ENCODE measurements at places on chromosomes 4 and X. TPM values are rescaled to one million over a fixed set of nuclear protein-coding genes. Genes with fewer than 3 reads are reported as not detected.

DNA sequence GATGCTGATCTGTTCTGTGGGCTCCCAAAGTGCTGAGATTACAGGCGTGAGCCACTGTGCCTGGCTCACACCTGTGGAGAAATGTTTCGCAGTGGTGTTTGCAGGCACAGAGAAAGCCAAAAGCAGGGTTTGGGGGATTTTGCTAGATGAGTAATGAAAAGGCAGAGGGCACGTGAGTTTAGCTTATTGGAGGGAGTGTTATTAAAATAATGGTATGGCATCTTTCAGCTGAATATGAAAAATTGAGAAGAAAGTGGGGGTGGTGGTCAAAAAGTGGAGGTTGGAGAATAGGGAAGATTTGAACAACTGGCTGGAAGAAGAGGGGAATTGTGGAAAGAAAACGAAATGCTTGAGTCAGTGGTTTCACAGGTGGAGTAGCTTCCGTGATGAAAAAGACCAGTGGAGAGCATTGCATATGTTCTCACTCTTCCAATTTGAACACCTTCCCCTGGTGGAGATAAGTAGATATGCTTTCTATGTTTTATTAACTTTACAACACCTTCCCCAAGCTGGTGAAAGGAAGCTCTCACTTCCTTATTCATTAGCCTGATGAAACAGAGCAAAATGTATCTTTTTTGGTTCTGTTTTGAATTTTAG lies 1.1 kb upstream of the CHST7 start:
- no peak for DNase-seq

- DNase-seq: peak; percentile 31
These were observed at the start of gene ARMCX2 for GRCh38 chrX:101659601-101660063. Gene ARMCX2, minus strand, starts transcription at chrX:101659850. Its CDS starts 2,262 bp downstream, at chrX:101657588.

- DNase-seq: no peak
These were observed 86.6 kb downstream of the DNAAF6 start for GRCh38 chrX:107293056-107293455.

The RASSF6 gene
- not detected for total RNA-seq

The STPG2 gene
- total RNA-seq: 1.5 TPM

DNA sequence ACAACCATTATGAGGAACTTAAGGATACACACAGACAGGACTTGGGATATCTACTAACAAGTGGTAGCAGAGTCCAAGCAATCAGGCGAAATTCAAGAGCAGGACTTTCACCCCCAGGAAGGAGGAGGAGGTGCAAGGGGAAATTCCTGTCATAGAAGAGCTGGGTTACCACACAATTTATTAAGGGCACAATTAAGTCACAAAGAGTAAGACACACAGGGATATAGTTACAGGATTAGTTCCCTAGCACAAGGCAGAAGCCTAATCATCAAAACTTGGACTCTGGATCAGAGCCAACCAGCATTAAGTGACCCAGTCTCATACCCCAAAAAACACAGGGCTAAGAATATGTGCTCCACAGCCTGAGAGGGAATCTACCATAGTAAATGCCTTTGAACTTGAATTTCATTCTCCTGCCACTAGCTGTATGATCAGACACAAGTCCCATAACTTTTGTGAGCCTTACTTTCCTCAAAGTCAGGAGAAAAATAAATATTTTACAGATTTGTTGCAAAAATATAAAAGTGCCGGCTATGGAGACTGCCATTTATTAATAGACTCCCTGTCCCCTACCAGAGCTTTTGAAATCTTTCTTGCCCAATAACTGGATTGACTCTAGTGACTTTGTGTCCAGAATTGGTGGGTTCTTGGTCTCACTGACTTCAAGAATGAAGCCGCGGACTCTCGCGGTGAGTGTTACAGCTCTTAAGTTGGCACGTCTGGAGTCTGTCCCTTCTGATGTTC lies 87.0 kb downstream of the SYNPO2 start:
- DNase-seq: no peak

The MSANTD1 gene
- 2.0 TPM for total RNA-seq

The TLR7 gene
- total RNA-seq: 0.30 TPM

The LGI2 gene
- total RNA-seq: 4.8 TPM

The CPLX1 gene
- 2.4 TPM for total RNA-seq

GRCh38 chrX:110338935-110339334 lies 19.7 kb upstream of the RTL9 start:
- no peak for DNase-seq

The HPGDS gene
- 3.6 TPM for total RNA-seq

The ADH6 gene
- not detected for total RNA-seq

- no peak for DNase-seq
These were observed 107.8 kb downstream of the GATB start for GRCh38 chr4:151652841-151653547.

DNA sequence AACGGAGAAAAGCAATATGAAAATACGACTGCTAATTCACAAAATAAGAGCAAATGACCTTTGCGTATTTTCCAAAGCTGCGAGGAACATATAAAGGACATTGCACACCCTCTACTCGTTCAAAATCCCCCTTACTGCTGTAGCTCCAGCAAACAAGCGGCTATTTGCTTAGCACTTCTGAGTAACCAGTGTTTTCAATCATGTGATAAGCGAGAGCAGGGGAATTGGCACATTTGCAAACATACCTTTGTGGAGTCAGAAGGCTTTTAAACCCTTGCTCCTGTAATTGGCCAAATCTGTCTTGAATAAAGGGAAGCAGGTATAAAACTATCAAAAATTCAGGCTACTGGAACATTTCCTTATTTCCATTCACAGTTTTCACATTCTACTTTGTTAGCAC lies 610.2 kb downstream of the UBE2NL start:
- DNase-seq: no peak

GRCh38 chr4:38990241-38990640 lies 42.0 kb downstream of the TMEM156 start:
- DNase-seq: no peak

Data from tibial nerve (tissue), 4 donors.